ENCODE measurements at places on chromosomes 5 and 9.

GRCh38 chr5:37882636-37883035 is 42.8 kb upstream of the GDNF start:
- no peak for DNase-seq

DNA sequence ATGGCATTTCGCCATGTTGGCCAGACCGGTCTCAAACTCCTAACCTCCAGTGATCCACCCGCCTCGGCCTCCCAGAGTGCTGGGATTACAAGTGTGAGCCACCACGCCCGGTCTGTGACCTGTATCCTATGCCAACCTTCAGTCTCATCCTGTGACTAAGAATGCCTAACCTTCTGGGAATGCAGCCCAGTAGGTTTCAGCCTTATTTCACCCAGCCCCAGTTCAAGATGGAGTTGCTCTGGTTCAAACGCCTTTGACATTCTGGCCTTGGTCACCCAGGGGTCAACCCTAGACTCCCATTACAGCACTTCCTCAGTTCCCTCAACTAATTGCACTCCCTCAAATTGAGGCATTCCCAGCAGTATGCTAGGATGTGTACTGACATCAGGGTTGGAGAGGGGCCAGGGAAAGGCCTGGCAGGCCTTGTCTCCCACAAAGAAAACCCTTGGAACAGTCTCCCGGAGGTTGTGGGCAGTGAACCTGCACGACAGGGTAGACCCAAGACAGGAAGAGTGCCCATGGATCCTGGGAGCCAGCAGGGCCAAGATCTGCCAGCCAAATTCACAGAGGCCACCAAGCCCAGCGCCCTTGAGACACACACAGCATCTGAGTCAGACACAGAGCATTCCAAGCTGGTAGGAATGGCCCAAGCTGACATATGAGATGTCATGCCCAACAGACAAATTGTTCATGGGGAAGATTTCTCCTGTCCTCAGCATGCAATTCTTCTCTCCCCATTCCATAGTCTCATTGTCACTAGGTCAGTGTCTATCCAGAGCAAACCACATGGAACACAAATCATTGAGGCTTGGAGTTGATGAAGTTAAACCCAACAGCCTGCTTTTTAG is 24.9 kb upstream of the SMU1 start:
- no peak for DNase-seq

DNA sequence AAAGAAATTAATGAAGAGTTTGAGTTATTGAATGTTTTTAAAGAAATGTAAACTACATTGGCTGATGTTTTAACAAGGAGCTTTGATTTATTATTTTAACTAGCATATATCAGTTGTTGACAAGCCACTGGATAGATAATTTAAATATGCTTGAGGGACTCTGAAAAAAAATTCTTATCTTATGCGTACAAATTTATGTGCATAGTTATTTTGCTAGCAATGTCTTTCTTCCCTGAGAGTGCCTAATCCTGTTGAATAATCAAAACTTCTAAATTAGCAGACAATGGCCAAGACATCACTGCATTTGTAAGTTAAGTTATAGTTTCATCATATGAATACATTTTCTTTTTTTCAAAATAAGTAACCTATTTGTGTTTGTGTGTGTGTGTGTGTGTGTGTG is 342.3 kb downstream of the MED10 start:
- DNase-seq: no peak

GRCh38 chr5:133806847-133807246 is 161.6 kb downstream of the C5orf15 start:
- no peak for DNase-seq

DNA sequence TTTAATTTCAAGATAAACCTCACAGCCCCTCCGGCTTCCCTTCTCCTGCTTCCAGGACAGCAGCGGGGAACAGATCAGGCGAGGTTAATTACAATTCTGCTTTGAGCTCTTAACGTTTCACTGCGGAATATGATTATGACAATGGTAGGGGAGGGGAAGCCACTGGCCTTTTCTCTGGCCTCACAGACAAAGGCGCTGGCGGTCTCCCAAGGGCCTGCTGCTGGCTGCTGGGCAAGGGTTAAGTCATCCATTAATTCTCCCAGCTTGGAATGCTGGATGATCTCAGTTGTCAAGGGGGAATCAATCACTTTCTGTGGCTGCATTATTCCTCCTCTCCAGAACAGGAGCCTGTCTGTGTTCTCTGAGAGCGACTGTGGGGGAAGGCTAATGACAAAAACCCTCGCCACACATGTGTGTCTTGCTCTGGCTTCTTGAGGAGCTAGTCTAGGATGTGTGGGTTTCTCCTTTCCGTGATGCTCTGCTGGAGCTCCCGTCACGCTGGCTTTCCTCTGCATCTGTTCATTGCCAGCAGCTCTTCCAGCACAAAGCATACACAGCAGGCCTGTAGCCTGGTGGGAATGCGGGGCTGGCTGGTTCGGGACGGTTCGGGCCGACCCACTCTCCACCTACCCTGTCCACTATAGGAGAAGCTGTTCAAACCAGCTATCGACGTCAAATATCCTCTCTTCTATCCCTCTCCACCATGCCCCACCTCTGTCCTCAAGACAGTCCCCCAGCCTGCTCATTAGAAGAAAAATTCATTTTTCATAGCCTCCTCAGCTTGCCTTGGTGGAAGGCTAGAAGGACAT is 82.8 kb downstream of the DCP2 start:
- no peak for DNase-seq

DNA sequence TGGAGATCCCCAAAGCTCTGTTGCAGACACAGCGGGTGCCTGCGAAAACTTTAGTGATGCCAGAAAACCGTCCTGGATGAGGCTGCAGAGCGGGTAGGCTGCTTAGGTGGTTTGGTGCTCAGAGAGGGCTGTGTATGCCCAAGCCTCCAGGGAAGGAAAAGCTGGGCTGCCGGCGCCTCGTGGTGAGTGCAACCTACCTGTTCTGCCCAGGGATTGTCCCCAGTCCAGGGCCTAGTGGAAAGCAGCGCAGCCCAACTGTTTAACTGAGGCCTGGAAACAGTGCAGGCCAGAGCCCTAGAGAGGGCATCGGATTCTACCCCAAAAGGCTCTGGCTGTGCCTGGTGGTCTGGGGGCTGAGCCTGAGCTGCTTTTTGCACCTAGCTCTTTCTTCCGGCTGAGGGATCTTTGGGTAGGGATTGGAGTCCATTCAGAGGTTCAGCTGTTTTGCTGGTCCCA is 2.8 kb downstream of the LMX1B start:
- DNase-seq: no peak

DNA sequence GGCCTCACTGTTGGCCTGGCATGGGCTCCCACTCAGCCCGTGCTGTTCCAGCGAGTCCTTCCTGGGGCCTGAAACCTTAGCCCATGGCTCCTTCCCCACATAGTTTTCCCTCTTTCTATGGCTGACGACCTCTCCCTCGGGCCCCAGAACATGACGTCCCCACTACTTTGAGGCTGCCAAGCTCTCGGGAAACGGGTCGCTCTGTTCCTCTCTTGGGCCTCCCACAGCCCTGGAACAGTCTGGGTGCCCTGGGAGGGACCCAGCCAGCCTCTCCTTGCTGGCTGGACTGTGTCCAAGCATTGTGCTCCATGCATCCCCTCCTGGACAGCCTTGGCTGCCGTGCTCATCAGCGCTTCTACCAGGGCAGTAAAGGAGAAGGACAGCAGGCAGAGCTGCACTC is 118.3 kb downstream of the SYK start:
- DNase-seq: no peak

- no peak for DNase-seq
Measured at GRCh38 chr5:134459010-134459403, 47.3 kb upstream of the CDKN2AIPNL start.

- no peak for DNase-seq
Measured at GRCh38 chr5:134997015-134997414, 29.3 kb downstream of the CATSPER3 start.

GRCh38 chr5:132090107-132090506 is 16.5 kb downstream of the CSF2 start:
- no peak for DNase-seq

DNA sequence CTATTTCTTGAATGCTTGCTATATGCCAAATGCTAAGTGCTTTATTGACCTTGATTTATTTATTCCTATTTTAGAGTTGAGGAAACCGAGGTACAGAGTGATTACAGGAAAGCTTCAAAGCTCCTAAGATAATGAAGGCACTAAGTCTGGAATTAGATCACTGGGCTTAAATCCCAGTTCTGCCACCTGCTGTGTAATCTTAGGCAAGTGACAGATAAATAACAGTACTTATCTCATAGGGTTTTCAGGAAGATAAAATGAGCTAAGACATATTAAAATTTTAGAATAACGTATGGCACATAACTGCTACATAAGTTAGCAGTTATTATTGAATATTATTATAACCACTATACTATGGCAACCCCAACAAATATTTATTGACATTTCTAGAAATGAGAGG is 843.8 kb downstream of the DTWD2 start:
- no peak for DNase-seq

DNA sequence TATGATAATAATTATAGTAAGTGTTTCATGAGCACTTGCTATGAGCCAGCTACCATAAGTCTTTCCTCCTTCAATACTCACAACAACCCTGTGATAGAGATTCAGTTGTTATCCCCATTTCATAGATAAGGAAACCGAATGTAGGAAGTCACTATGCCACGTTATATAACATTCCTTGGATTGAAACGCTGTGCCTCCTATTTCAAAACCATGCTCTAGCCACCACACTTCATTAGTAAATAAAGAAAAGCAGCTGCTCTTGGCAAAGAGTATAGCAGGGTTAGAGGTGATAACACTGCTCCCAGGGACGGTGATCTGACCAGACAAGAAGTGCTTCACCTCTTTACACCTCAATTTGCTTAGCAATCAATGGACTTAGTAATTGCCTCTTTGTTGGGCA is 5.5 kb downstream of the ADAMTS12 start:
- DNase-seq: no peak

DNA sequence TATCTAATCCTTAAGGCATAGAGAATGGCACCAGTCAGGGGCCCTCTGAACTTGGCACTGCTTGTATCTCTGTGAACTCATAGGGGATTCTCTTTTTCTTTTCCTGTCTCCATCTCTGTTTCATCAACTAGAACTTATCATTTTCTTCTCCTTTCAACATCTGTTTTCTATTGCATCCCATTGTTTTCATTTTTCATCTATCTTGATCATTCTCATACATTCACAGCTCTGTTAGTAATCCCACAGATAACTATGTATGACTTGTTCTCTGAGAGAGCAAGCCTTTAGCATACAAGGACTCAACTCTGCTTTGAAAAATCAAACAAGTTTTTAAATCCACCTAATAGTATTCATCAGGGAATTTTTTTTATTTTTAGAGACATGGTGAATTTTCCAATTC is 264.3 kb downstream of the ARRDC3 start:
- DNase-seq: no peak

DNA sequence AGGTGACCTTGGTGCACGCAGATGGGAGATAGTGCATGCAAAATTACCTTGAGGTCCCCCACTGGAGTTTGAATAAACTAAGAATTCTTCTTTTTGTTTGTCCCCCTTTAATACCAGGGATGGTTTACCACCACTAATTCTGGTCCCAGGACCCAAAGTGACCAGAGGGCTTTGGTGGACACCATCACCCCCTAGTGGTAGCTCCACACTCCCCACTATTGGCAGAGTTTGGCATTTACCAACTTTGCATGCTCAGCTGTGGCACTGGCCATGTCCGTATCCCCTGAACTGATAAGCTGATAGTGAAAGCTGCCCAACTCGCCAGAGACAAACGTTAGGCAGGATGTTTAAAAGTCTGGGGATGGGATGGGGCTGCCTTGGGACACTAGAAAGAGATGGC is 3.3 kb downstream of the ASTN2 start:
- no peak for DNase-seq

- no peak for DNase-seq
Measured at GRCh38 chr9:76766126-76766525, 1.9 kb downstream of the PCA3 start.

GRCh38 chr9:109682227-109682626 is 97.8 kb upstream of the PALM2AKAP2 start:
- DNase-seq: no peak

- no peak for DNase-seq
Measured at GRCh38 chr9:121584421-121584820, 67.0 kb upstream of the DAB2IP start.

GRCh38 chr5:107505763-107506534 is 164.8 kb downstream of the EFNA5 start:
- DNase-seq: no peak

GRCh38 chr5:157259699-157260098 is 6.2 kb upstream of the CYFIP2 start:
- no peak for DNase-seq

DNA sequence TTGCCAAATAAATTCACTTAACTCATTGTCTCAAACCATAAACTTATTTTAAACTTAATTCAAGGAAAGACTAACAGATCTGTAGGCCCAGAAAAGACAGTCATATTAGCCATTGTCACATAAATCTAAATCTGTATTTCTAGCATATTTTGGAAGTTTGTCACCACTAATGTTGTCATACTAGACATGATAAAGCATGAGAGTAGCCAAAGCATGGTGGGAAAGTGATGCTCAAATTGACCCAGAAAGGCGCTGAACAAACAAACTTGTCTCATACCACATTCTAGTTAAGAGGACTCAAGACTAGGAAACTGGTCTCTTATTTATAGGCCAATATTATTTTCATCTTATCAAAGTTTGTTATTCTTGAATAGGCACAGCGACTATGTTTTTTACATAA is 99.4 kb downstream of the VCAN start:
- DNase-seq: no peak

GRCh38 chr5:146475190-146475780 is 28.2 kb downstream of the TCERG1 start:
- DNase-seq: no peak

GRCh38 chr5:10486511-10487344 is 45.0 kb downstream of the ROPN1L start:
- no peak for DNase-seq

- DNase-seq: peak; percentile 54
Measured at GRCh38 chr5:146048994-146049703, 56.2 kb downstream of the PLAC8L1 start.

- DNase-seq: no peak
Measured at GRCh38 chr9:1554081-1555035, 460.8 kb upstream of the SMARCA2 start.

DNA sequence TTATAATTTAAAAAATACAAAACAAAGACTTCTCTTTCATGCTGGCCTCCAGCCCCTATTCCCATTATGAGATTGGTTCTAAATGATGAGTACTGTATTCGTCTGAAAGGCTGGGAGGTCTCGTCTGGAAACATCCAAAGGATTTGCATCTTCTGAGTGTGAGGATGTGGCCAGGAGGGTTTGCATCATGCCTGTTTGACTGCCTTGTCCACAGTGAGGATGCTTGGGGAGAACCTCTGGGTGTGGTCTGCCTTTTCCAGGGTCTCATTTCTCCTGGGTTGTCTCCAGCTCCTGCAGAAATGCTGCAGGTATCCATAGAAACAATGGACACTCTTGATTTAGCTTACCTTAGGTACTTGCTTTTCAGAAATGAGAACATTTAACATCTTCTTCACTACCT is 26.4 kb upstream of the CXCL14 start:
- peak; percentile 0 for DNase-seq
